ENCODE measurements at places on chromosomes 5 and 9.

- DNase-seq: no peak
These were observed 317.8 kb downstream of the PRDM9 start for GRCh38 chr5:23825196-23825595.

GRCh38 chr9:76650692-76651091, 113.5 kb upstream of the PCA3 start:
- DNase-seq: no peak

- DNase-seq: no peak
These were observed 154.1 kb downstream of the CARTPT start for GRCh38 chr5:71873191-71873591.

GRCh38 chr5:76583163-76584047, 39.8 kb downstream of the F2RL2 start:
- DNase-seq: no peak

- no peak for DNase-seq
These were observed 258.5 kb upstream of the CD180 start for GRCh38 chr5:67454957-67455561.

- DNase-seq: peak; percentile 95
These were observed 47.8 kb upstream of the CD180 start for GRCh38 chr5:67244345-67244793.

DNA sequence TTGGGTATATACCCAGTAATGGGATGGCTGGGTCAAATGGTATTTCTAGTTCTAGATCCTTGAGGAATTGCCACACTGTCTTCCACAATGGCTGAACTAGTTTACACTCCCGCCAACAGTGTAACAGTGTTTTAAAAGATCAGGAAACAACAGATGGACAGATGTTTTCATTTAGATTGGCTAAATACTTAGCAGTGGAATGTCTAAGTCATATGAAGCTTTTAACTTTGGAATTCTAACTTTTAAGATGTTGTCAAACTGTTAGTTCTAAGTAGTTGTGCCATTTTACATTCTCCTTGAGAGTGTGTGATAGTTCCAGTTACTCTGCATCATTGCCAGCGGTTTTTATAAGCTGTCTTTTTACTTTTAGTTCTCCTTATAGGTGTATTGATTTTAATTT, 688.8 kb downstream of the SEMA5A start:
- no peak for DNase-seq

- peak; percentile 95 for DNase-seq
These were observed 123.7 kb upstream of the NFIB start for GRCh38 chr9:14437354-14438231.

GRCh38 chr5:88826646-88827585, 56.1 kb downstream of the MEF2C start:
- DNase-seq: peak; percentile 99

- no peak for DNase-seq
These were observed 17.2 kb downstream of the KDM3B start for GRCh38 chr5:138369706-138370105.

GRCh38 chr5:142785206-142785605, 15.0 kb downstream of the ARHGAP26 start:
- DNase-seq: no peak

GRCh38 chr5:20347334-20347733, 359.3 kb upstream of the CDH18 start:
- no peak for DNase-seq

- DNase-seq: no peak
These were observed 48.2 kb downstream of the RXRA start for GRCh38 chr9:134374301-134375010.

DNA sequence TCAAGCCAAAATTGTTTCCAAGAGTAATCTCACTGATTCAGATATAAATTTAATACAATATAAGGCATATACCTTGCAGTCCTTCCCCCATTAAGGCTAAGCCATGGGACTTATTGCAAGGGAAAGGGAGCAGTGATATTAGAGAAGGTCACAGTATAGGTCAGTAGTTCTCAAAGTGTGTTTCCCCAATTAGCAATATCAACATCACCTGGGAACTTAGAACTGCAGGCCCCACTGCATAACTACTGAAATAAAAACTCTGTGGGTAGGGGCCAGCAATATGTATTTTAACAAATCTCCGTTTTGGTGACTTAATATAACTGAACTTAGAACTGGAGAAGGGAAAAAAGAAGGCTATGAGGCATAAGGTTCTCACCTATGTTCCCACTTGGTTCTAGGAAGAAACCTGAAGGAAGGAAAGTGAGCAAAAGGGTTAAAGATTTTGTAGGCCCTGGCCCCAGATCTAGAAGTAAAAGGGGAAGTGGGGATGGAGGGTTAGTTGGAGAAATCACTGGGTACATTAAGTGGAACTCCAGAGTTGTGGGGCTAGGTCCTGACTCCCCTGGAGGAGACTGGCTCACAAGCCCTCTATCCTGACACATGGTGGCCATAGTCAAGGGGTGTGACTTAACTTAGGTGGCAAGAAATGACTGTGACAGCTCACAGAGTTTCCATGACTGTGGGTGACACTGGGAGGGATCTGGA, 40.7 kb downstream of the WDR36 start:
- DNase-seq: no peak

DNA sequence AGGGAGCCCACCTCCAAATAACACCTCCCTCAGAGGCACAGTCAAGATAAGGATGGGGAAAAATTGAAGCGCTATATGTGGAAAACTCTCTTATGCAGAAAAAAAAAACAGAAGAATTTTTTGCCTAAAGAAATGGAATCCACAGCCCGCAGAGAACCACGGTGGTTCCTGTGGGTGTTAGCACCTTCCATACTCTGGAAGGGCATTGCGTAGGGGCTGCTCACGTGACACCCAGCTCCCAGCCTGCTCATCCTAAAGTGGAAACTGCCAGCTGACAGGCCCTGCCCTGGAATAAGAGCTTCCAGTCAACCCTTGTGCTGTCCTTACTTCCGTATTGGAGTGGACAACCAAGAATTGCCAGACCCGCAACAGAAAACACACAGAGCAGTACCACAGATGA, 142.5 kb downstream of the FSTL4 start:
- DNase-seq: no peak

DNA sequence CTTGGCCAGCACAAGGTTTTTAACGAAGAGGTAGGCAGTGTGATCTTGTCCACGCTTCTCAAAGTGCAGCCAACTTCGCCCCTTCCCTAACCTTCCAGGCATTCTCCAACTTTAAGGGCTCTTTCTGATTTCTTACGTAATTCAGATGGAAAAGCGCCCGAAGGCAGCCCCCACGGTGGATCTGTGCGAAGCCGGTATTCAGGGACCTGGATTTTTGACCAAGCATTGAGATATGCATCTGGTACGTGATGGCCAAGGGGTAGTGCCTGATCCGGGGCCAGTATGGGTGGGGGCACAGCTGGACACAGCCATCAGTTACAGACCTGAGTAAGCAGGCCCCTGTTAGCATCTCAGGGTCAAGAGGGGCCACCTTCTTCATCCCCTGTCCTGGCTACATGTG, 80.0 kb downstream of the AMBP start:
- DNase-seq: no peak

GRCh38 chr5:59371525-59372127, 521.9 kb downstream of the PDE4D start:
- no peak for DNase-seq

DNA sequence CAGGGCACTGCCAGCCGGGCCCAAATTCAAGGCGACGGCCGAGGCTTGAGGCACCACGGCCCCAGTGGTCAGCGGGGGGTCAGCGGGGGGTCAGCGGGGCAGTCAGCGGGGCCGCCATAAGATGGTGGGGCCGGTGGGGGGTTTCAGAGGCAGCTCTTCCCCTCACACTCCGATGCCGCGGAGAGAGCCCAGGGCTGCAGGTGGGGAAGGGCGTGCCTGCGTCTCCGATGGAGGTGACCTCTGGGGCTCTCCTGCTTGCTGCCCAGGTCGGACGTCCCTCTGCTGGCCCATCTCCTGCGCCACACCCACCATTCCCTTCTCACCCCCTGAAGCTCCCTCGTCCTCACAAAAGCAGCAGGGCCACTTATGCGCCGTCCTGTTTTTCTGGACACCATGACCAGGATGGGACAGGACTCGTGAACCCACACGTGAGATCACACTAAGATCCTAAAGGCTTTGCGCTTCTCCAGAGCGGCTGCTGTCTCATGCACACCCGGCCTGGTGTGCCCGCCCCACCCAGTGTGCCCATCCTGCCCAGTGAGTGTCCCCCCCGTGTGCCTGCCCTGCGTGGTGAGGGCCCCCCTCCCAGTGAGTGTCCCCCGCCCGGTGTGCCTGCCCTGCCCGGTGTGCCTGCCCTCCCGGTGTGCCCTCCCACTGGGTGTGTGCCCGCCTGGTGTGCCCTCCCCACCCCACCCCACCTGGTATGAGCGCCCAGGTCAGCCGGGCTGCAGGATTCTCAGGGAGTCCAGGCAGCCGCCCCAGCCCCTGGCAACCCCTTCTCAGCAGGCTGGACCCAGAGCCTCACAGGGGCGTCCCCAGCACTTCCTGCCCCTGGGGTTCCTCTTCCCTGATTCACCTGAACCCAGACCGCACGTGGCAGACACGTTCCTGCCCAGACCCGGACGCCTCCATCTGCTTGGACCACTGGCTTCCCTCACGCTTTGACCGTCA, 48.7 kb upstream of the NKD2 start:
- no peak for DNase-seq
